Vagina (tissue), 2 donors: ENCODE measurements at places on chromosomes 12 and 14.

GRCh38 chr12:119728444-119728745 lies 60.5 kb downstream of the PRKAB1 start:
- H3K4me3 ChIP-seq = no peak overlapping the region
- DNase-seq = no peak
- H3K27ac ChIP-seq = no peak overlapping the region
- H3K4me1 ChIP-seq = no peaks in the 10 kb centered on the region
- no peaks in the 10 kb centered on the region for H3K27me3 ChIP-seq

DNA sequence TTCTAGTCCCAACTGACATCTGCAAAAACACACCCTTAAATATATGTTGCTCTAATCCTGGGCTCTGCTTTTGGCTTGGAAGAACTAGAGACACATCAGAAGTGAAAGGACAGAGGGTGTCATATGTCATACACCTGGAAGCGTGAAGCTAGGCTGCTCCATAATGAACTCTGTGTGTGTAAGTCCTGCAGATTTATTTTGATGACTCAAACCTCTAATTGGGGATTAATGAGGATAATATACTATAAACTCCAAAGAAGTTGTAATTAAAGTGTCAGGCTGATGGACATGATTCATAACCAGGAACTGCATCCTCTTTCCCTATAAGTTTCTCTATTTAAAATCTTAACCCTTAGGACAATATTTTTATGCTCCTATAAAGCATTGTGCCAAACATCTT lies 4.4 kb upstream of the KCNK10 start:
- H3K27ac ChIP-seq = no peak overlapping the region
- H3K27me3 ChIP-seq = no peaks in the 10 kb centered on the region
- H3K4me3 ChIP-seq = no peak overlapping the region
- DNase-seq = no peak
- H3K36me3 ChIP-seq = no peaks in the 10 kb centered on the region
- H3K4me1 ChIP-seq = peaks cover 12% of the 10 kb centered on the region

DNA sequence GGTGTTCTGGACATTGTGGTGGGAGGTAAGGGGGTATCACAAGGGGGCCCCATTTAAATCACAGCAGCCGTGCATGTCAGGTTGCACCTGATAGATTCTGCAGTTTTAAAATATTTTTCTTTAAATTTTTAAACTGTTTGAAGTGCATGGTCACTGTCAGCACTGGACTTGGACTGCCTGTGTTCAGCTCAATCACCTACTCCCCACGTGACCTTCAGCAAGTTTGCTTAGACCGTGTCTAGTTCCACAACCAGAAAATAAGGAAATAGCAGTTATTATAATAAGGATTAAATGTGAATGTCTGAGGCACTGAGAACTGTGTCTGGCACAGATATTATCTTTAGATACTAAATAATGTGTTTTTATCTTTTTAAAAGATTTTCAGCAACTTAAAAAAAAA lies 64.7 kb downstream of the ESR2 start:
- no peak overlapping the region for H3K4me3 ChIP-seq
- no peaks in the 10 kb centered on the region for H3K36me3 ChIP-seq
- DNase-seq = no peak
- no peaks in the 10 kb centered on the region for H3K4me1 ChIP-seq
- H3K27ac ChIP-seq = no peak overlapping the region
- no peaks in the 10 kb centered on the region for H3K27me3 ChIP-seq

GRCh38 chr12:55927588-55928502 lies at the start of gene PYM1:
PYM1 (minus strand) TSS chr12:55927894; CDS start chr12:55927761, 133 bp downstream.
- no peaks in the 10 kb centered on the region for H3K36me3 ChIP-seq
- H3K27me3 ChIP-seq = no peaks in the 10 kb centered on the region
- peak within 1 kb of the TSS; percentile 69 for H3K4me3 ChIP-seq
- no peak for DNase-seq

DNA sequence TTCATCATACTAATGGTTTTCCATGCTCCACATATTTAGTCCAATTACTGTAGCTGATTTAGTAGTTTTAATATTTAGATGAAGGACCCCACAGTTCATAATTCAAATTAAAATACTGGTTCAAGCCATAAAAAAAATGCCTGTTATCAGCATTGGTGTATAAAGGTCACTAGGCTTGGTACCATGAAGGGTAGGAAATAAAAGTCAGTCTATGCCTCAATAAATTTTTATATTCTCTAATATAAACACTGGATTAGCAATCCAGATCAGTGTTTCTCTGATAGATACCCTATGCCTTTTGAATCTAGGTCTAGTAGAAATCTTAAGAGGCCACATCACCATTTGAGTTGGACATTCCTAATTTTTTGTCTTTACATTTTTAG lies 163.2 kb upstream of the HIF1A start:
- no peak overlapping the region for H3K27ac ChIP-seq
- no peak overlapping the region for H3K4me3 ChIP-seq
- H3K27me3 ChIP-seq = no peaks in the 10 kb centered on the region
- no peaks in the 10 kb centered on the region for H3K36me3 ChIP-seq
- peaks cover 43% of the 10 kb centered on the region for H3K4me1 ChIP-seq

DNA sequence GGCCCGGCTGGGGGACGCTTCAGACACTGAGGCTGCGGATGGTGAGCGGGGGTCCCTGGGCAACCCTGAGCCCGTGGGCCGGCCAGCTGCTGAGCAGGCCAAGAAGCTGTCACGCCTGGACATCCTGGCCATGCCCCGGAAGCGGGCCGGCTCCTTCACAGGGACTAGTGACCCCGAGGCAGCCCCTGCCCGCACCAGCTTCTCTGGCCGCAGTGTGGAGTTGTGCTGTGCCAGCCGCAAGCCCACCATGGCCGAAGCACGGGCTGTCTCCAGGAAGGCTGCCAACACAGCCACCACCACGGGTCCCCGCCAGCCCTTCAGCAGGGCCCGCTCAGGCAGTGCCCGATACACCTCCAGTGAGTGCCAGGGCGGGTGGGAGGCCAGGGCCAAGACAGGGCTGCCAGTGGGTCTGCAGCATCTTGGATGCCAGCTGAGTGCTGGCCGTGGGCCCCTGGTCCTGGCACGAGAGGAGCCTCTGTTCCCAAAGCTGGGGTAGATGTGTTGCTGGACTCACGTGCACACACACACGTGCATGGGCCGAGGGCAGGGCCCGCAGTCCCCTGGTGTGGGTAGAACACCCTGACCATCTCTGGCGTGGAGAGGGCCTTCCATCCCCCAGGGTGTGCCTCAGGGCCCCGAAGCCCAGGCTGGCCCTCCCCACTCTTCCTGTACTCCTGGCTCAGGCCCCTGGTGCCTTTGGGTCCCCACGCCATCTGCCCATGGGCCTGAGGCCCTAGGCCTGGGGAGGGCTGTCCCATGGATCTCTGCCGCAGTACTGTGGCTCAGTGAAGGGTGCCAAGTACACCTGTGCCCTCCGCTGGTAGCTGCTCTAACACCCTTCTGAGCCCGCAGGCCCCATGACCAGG lies 22.8 kb downstream of the CEP170B start:
- H3K36me3 ChIP-seq = no peaks in the 10 kb centered on the region
- no peak overlapping the region for H3K4me3 ChIP-seq
- H3K27me3 ChIP-seq = no peaks in the 10 kb centered on the region
- DNase-seq = no peak
- H3K4me1 ChIP-seq = no peaks in the 10 kb centered on the region

- H3K27ac ChIP-seq = no peak overlapping the region
- peaks cover 18% of the 10 kb centered on the region for H3K4me1 ChIP-seq
- no peak for DNase-seq
- H3K4me3 ChIP-seq = no peak overlapping the region
- no peaks in the 10 kb centered on the region for H3K27me3 ChIP-seq
- H3K36me3 ChIP-seq = no peaks in the 10 kb centered on the region
These were observed 8.5 kb downstream of the SELPLG start for GRCh38 chr12:108625228-108625627.

DNA sequence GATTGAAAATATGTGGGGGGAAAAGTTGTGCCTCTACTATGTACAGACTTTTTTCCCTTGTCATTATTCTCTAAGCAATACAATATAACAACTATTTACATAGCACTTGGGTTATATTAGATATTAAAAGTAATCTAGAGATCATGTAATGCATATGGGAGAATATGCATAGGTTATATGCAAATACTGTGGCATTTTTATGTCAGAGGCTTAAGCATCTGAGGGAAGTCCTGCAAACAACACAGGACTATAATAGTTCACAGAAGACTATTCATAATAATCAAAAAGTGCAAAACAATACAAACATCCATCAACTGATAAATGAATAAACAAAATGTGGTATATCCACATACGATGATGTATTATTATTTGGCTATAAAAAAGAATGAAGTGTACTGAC lies 33.7 kb downstream of the YAF2 start:
- no peaks in the 10 kb centered on the region for H3K36me3 ChIP-seq
- H3K4me3 ChIP-seq = no peak overlapping the region
- no peaks in the 10 kb centered on the region for H3K4me1 ChIP-seq
- no peak overlapping the region for H3K27ac ChIP-seq
- DNase-seq = no peak
- H3K27me3 ChIP-seq = no peaks in the 10 kb centered on the region

GRCh38 chr14:20743556-20743955 lies 2.1 kb upstream of the EDDM3A start:
- no peaks in the 10 kb centered on the region for H3K27me3 ChIP-seq
- H3K36me3 ChIP-seq = no peaks in the 10 kb centered on the region
- H3K4me1 ChIP-seq = no peaks in the 10 kb centered on the region
- no peak overlapping the region for H3K4me3 ChIP-seq

DNA sequence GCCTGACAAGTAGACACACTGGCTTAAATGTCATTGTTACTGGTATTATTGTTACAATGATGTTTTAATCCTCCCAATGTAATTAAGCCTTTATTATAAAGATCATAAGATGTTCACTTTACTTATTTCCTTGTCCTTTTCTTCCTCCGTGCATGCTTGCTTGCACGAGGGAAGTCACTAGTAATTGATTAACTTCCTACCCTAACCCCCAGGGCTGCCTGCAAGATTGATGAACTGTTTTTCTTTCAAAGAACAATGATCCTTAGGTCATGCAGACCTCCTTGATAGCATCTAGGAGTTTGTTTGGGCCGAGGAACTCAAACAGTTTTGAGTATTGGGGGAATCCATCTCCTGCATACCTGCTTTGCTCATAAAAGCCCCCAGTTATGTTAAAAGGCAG lies 43.0 kb downstream of the GLRX5 start:
- no peak overlapping the region for H3K4me3 ChIP-seq
- H3K27me3 ChIP-seq = no peaks in the 10 kb centered on the region
- no peak overlapping the region for H3K27ac ChIP-seq
- no peak for DNase-seq

GRCh38 chr12:42143452-42144157 lies 1.1 kb downstream of the GXYLT1 start:
- no peaks in the 10 kb centered on the region for H3K27me3 ChIP-seq
- peak overlapping the region; percentile 94 for H3K4me3 ChIP-seq
- DNase-seq = no peak

- H3K4me1 ChIP-seq = no peaks in the 10 kb centered on the region
- no peak overlapping the region for H3K4me3 ChIP-seq
- H3K36me3 ChIP-seq = no peaks in the 10 kb centered on the region
- H3K27ac ChIP-seq = no peak overlapping the region
These were observed 238.8 kb downstream of the DACT1 start for GRCh38 chr14:58876608-58877007.

GRCh38 chr14:66745078-66745477 lies 237.1 kb downstream of the GPHN start:
- no peaks in the 10 kb centered on the region for H3K36me3 ChIP-seq
- no peak overlapping the region for H3K4me3 ChIP-seq
- no peaks in the 10 kb centered on the region for H3K4me1 ChIP-seq
- no peak for DNase-seq
- no peak overlapping the region for H3K27ac ChIP-seq
- no peaks in the 10 kb centered on the region for H3K27me3 ChIP-seq

DNA sequence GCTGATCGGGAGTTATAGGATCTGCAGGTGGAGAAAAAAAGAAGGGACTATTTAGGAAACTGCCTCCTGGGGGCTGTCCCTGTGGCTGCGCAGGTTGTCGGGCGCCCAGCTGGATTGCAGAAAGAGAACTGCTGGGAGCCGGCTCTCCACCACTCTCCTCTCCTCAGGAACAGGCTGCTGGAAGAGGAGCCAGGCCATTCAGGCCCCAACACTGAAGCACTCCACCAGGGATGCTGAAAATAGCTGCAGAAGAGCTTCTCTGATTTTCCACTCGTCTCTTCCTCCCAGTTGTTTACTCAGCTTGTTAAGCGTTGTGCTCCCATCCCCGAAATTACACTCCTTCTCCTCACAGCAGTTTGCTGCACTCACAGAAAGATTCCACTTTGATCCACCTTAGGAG lies 347.3 kb downstream of the GLT1D1 start:
- no peaks in the 10 kb centered on the region for H3K4me1 ChIP-seq
- peak; percentile 52 for DNase-seq
- no peak overlapping the region for H3K4me3 ChIP-seq
- H3K36me3 ChIP-seq = no peaks in the 10 kb centered on the region
- no peaks in the 10 kb centered on the region for H3K27me3 ChIP-seq

GRCh38 chr14:102532204-102532658 lies 22.7 kb upstream of the ANKRD9 start:
- H3K4me3 ChIP-seq = no peak overlapping the region
- no peak for DNase-seq
- no peaks in the 10 kb centered on the region for H3K27me3 ChIP-seq
- H3K36me3 ChIP-seq = no peaks in the 10 kb centered on the region
- H3K27ac ChIP-seq = no peak overlapping the region

DNA sequence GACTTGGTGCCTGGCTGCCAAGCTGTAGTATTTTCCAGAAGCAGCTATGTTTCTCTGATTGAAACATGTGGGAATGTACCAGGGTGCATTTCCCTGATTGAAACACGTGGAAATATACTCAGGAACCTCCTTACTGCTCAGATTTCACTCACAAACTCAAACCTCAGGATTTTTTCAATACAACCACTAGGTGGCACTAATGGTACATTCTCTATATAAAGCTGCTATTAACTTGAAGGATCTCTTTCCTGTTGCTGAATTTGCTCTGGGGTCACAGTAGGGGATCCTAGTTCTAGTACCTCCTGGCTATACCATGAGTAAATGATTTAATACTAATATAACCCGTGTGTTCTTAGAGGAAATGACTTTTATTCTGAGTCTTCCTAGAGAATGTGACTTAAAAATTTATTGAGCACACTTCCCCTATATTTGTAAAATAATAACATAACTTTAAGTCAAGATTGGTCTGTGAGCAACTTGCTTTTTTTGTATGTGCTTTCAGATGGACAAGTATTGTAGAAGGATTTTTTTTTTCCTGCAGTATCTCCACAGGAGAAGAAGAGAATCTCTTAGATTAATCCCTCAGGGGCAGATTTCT lies 173.8 kb upstream of the MIS18BP1 start:
- no peaks in the 10 kb centered on the region for H3K27me3 ChIP-seq
- no peak overlapping the region for H3K27ac ChIP-seq
- H3K36me3 ChIP-seq = no peaks in the 10 kb centered on the region
- DNase-seq = no peak
- no peaks in the 10 kb centered on the region for H3K4me1 ChIP-seq

DNA sequence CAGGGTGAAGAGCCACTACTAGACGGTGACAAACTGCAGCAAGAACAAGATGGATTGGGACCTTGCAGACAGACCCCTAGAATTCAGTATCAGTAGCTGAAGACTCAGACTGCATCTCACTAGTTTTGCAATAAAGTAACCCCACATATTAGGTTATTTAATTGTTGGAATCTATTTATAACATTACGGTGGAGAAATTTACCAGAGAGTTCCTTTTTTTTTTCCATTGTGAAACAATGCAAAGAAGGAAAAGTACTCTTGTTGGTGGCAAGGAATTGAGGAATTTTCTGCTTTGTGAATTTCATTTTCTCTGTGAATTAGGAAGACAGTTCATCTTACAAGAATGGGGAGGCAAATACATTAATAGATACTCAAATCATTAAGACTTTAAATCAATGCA lies 185.7 kb upstream of the PPFIA2 start:
- no peaks in the 10 kb centered on the region for H3K27me3 ChIP-seq
- DNase-seq = no peak
- H3K4me3 ChIP-seq = no peak overlapping the region
- H3K4me1 ChIP-seq = no peaks in the 10 kb centered on the region
- H3K36me3 ChIP-seq = no peaks in the 10 kb centered on the region

- H3K4me3 ChIP-seq = no peak overlapping the region
- peaks cover 67% of the 10 kb centered on the region for H3K4me1 ChIP-seq
- H3K36me3 ChIP-seq = no peaks in the 10 kb centered on the region
- peak overlapping the region; percentile 93 for H3K27ac ChIP-seq
These were observed 101.3 kb downstream of the LGMN start for GRCh38 chr14:92646952-92647796.
